RWPE1 (cell line): ENCODE measurements at places on chromosomes 2 and 18.

DNA sequence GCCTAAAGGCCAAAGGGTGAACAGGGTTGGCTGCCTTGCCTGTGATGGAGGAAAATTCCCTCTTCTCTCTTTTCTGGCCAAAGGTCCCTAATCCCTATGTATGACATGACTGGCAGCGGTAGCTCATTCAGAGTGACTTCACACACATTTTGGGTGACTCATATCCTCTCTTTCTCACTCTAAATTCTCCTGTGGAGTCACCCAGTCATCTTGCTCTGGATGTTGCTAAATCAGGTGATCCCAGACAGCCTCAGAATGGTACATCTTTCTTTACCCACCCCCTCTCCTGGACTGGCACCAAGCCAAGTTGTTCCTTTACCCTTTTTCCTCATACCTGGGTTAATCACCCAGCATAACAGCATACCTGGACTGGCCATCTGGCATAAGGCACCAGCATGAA lies 77.2 kb downstream of the NEURL3 start:
- DNase-seq: peak; percentile 92

- DNase-seq: no peak
Observed at GRCh38 chr18:46209161-46209560, 105.0 kb downstream of the HAUS1 start.

DNA sequence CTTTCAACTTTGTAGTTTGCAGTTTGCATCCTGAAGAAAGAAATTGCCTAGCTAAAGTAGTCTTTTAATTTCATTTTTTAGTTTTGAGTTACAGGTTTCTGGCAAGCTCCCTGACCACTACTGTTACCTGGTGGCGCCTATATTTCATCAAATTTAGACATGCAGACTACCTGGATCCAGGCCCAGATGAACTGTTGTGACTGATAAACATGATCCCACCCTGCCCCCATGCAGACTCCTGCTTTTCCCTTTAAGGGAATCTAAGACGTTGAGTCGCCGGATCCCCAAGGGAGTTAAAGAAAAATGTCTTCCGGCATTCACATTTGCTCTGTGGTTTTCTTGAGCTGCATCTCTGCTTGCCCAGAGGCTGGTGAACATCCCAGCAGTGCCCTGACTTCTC lies 22.2 kb downstream of the METAP1D start:
- no peak for DNase-seq

DNA sequence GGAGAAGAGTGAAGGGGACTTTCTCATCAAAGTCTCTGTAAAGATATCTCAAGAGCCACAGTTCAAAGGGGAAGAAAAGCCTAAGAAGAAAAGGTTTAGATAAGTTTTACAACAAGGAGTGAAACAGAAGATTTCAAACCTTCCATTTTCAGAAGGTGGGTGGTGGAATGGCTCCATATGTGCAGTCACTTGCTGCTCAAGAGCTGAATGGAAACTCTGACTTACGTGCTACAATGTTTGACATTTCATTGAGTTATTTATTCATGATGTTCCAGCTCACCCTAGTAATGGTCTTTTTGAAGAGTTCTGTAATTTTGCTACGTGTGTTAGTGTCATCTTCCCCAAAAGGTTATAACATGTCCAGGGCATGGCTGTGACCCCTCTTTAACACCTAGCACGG lies 21.7 kb downstream of the LCT start:
- no peak for DNase-seq

DNA sequence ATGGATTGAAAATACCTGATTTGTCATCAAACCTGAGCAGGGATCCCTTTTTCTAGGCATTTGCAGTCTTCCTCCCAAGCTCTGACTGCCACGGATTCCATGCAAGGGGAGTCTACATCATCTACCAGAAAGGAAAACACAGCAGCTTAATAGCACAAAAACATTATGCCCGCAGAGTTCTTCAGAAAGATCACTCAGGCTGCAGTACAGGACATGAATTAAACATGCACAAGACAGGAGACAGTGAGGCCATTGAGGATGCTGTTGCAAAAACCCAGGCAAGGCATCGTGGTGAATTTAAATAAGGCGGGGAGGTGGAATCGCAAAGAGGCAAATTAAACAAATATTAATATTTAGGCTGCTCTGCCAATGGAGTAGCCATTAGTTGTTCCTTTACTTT lies 88.5 kb downstream of the MRPS9 start:
- no peak for DNase-seq

- peak; percentile 23 for DNase-seq
Observed at GRCh38 chr2:163601377-163601776, 134.4 kb downstream of the FIGN start.

- no peak for DNase-seq
Observed at GRCh38 chr2:12463189-12463588, 253.5 kb upstream of the TRIB2 start.

DNA sequence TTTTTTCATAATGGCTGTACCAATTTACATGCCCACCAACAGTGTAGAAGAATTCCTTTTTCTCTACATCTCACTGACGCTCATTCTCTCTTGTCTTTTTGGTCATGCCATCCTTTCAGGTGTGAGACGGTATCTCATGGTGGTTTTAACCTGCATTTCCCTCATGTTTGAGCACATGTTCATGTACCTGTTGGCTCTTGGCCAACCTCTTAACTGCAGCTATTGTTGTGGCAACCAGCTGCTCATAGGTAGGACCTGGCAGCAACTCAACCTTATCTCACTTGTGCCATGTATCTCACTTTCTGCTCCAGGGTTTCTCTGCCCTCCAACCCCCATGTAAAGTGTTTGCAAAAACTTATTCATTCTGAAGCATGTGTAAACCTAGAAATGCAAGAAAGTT lies 167.5 kb downstream of the UPP2 start:
- no peak for DNase-seq

DNA sequence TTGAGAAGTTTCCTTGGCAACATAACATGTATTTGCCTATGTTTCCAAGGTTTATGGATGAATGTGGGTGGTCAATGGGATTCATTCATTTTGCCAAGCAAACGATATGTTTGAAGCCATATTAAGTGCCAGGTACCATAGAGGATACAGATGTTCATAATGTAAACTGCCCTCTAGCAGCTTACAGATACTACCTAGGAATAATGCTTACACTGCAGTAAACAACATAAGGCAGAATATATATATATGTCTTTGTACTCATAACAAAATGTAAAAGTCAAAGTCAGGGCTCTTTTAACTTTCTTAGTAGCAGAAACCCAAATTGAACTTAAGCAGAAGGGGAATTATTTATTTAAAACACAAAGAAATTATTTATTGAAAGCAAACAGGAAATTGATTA lies 171.6 kb upstream of the TNP1 start:
- DNase-seq: no peak

GRCh38 chr2:120620025-120620793 lies 115.5 kb upstream of the GLI2 start:
- DNase-seq: peak; percentile 80

DNA sequence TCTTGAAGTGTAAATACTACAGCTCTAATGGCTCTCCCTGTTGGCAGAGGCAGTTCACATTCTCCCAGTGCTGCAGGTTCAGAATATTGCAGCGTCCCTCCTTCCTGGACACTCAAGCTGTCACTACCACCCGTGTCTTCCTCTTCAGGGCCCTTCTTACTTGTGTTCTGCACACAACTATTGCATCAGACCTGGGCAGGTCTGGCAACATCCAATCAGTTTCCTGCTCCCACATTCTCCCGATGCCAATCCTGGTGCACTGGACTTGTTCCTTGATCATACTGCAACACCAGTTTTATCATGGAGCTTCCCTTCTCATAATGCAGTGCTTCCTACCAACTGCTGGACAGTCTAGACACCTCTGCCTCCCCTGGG lies 161.5 kb downstream of the CAPN13 start:
- no peak for DNase-seq

GRCh38 chr2:115480741-115481140 lies 1038.3 kb downstream of the DPP10 start:
- no peak for DNase-seq

GRCh38 chr2:45253151-45253550 lies 243.9 kb upstream of the SIX2 start:
- no peak for DNase-seq

DNA sequence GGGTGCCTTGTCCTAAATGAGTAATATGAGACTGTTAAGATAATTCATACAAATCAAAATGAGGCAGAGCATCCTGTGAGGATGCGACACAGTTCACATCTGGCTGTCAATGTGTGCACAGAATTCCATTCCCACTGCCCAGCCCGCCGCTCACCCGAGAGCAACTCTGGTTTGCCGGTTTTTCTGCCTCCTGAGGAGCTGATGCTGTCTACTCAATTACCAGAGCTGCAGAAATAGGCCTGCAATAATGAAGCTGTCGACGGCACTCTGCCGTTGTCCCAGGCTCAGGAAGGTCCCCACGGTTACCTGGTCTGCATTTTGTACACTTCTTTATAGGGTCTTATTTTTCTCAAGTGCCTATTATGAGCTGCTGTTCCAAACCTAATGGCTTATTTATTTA lies 55.7 kb upstream of the LYPD1 start:
- DNase-seq: no peak

DNA sequence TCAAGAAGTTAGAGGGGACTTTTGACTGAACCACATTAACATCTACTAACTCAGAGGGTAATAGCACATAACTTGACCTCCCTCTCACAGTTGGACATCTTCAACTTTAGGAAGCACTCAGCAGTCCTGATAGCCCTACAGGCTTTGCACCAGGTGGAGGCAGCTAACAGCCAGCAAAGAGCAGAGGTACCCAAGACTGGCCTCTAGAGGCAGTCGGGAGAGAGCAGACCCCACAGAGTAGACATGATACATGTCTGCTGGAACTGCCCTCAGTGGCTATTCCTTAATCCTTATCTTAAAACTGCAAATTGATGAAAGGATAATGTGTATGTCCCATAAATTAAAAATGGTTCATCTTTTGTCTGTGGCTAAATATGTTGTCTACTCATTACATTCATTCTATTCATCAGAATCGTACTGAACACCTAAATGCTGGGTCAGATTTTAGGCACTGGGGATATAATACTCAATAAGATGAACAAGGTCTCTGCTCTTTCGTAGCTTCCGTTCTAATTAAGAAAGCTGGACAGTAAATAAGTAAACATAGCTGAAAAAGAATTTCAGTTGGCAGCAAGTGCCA lies 49.8 kb downstream of the CAB39 start:
- DNase-seq: no peak

DNA sequence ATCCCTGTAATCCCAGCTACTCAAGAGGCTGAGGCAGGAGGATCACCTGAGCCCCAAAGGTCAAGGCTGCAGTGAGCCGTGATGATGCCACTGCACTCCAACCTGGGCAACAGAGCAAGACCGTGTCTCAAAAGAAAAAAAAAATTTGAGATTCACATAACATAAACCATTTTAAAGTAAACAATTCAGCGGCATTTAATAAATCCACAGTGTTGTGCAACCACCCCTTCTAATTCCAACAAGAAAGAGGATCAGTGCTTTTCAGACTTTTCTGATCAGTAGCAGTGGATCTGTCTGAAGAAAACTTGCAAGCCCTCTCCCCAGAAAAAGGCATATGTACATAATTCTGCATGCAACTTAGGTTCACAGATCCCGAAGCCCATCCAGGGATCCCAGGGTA lies 7.2 kb upstream of the SAG start:
- DNase-seq: no peak

DNA sequence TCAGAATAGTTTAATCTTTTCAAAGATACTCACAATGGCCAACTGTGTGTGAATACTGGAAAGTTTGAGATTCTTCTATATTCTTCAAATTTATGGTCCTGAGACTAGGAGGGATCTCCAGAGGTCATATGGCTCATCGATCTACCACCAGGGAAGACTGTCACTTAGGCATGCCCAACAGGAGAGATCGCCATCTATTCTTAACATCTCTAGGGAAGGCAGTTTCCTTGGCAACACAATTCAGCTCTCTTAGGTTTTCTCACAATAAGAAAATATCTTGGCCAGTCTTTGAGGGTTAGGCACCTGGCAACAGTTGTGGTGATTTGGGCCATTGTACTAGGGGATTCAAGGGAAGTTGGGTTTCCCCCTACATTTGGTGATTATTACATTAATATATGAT lies 107.2 kb downstream of the GALNT3 start:
- no peak for DNase-seq

GRCh38 chr18:37783771-37784170 lies 218.2 kb upstream of the CELF4 start:
- no peak for DNase-seq

DNA sequence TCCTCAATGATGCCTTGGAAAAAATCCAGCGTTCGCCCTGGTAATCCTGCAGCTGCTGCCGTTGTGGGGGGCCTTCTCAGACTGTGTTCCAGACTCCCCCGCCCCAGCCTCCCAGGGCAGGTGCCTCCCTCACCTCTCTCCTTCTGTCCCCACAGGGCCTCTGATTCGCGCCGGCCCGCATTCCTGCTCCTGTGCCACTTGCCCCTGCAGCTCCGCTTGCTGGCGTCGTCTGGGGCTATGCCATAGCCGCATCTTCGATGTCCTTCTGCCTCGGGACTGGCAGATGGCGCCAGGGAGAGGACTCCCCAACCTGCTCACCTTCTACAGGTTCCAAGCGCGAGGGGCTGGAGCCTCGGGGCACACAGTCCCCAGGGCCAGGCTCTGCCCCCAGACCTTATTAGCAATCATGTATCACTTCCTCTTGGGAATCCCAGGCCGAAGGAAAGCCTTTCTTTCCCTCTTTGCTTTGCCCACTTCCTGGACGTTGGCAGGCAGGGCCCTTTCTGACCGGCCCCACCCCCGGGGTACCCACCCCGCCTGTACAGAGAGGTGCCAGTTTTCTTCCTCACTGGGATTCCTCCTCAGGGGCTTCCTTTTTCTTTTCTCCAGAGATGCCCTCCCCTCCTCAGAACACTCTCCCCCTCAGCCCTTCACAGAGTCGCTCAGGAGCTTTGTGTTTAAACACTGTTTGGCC lies 4.4 kb downstream of the SPATA3 start:
- DNase-seq: no peak

DNA sequence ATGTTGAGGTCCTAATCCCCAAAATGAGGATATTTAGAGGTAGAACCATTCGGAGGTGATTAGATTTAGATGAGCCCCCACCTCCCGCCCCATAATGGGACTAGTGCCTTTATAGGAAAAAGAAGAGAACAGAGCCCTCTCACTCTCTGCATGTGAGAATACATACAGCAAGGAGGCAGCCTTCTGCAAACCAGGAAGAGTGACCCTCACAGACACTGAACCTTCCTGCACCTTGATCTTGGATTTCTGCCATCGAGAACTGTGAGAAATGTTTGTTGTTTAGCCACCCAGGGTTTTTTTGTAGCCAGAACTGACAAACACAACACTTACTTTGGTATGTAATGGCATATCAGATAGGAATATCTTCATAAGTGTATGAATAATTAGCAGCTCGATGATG lies 83.7 kb downstream of the XIRP2 start:
- DNase-seq: no peak

GRCh38 chr2:129550536-129550935 lies 428.9 kb upstream of the RAB6C start:
- no peak for DNase-seq

GRCh38 chr2:8315531-8316165 lies 366.2 kb upstream of the ID2 start:
- no peak for DNase-seq

- no peak for DNase-seq
Observed at GRCh38 chr2:5766561-5766960, 74.4 kb downstream of the SOX11 start.

DNA sequence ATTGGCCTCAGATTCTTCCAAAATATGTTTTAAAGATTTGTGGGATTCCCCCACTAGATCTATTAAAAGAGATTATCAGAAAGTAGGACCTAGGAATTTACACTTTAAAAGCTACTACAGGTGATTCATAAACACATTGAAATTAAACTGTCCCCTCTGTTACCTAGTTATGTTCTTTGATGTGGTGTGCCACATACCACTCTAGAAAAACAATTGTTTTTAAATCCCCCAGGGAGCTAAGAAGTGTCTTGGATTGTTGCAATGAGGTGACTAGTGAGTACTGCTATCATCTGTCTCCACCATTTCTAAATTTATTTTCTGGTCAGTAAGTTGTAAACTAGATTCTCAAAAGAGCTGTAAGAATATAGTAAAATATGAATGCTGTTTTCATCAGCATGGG lies 214.5 kb upstream of the DOK6 start:
- DNase-seq: no peak
